SK-N-DZ (cell line): ENCODE measurements at places on chromosomes 4 and X.
A peak's percentile ranks its signal among the peaks of the same experiment; 100 is the strongest.

DNA sequence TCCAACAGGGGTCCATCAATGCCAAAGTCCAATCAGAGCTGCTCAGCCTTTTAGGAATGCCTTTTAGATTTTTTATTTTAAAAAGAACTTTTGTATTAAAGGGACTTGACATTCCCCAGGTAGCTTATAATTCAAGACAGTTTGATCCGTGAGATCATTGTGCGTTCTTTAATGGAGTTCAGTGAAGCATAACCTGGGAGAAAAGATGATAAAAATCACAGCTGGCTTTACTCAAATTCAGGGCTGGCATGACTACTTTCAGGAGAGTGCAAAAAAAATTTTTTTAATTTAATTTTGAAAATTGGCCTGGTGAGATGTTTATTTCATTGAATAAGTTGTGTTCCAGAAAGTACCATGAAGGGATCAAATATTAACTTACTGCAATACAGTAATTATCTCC is 118.2 kb downstream of the VCX2 start:
- peak; percentile 87 for DNase-seq

DNA sequence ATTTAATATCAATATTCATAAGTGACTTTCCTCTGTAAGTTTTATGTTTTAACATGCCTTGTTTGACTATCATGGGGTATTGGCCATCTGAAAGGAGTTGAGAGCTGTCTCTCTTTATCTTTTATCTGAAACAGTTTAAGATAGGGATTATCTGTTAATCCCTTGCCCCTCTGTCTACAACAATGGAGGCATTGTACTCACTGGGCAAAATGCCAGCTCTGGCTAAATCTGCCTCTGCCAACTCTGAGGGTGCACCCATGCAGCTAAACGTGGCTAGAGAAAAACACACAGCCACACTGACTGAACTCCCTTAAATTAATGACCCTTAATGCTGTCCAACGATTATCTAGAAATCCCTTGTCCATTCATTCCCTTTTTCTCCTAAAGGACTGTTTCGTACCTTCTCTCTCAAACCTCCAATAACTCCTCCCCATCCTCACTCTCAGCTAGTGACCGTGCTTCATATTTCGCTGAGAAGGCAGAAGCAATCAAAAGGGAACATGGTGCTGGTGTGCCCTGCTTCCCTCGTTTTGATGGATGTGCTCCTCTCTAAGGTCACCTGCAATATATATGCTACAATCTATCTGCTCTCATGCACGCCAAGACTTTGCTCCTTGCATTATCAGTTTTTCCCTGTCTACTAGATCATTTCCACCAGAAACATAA is 10.3 kb downstream of the PHKA2 start:
- no peak for DNase-seq

GRCh38 chr4:105189855-105190650 is 43.4 kb downstream of the TET2 start:
- DNase-seq, result no peak

DNA sequence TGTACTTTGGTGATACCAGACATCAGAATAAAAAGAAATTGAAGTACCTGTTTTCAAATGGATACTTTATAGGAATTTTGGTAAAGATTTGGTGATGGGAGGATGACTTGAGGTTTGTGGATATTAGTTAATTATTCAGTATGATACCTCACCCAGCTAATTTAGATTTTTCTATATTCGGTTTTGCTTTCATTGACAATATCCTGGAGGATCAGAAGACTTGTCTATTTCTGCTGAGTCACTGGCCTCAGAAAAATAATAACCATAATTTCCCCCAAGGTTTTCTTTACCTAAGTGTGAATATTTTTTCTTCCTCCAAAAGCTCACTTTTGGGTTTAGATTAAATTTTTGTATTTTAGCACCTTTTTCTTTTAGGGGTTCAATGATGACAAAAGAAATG is 100.2 kb downstream of the EGF start:
- no peak for DNase-seq

DNA sequence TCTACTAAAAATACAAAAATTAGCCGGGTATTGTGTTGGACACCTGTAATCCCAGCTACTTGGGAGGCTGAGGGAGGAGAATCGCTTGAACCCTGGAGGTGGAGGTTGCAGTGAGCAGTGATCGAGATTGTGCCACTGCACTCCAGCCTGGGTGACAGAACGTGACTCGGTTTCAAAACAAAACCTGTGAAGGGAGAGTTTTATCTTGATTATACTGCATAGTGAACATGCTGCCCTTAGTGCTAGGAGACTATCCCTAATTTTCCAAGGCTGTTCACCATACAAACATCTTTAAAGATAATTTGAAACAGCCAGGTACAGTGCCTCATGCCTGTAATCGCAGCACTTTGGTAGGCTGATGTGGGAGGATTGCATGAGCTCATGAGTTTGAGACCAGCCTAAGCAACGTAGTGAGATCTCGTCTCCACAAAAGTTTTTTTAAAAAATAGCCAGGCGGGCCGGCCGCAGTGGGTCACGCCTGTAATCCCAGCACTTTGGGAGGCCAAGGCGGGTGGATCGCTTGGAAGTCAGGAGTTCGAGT is 6.2 kb downstream of the AFF1 start:
- no peak for DNase-seq
